Suprapubic skin (tissue), 4 donors: ENCODE measurements at places on chromosomes 11 and 22.
A peak's percentile ranks its signal among the peaks of the same experiment; 100 is the strongest.

DNA sequence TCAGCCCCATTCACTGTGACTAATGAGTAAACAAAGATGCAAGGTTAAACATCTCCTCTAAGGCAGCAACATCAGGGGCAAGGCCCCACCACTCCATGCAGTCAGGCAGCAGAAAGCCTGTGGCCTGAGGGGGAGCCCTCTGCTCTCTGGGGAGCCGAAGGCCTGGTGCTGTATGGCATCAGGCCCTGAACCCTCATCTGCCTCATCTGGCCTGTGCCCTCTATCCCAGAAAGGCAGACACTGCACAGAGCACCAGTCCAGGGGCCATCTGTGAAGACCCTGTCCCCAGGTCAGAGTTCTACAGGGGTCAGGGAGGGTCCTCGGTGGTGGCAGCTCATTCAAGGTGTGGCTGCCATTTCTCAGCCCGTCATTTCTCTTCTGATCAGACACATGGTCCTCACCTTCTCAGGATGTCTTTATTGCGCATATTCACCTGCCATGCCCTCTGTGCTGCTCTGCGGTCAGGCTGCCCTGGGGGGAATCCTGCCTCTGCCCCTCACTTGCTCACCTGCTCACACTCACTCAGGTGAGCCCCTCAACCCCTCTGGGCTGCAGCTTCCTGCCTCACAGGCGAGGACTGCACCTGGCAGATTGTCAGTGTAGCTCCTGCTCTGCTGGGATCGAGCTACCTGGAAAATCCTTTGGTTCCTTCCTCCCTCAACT is 103.1 kb upstream of the PITPNB start:
- DNase-seq: peak; percentile 65

- DNase-seq: no peak
These were observed 10.9 kb downstream of the PDGFB start for GRCh38 chr22:39233710-39234471.

GRCh38 chr11:108218455-108218854 is 4.0 kb downstream of the NPAT start:
- DNase-seq: no peak

DNA sequence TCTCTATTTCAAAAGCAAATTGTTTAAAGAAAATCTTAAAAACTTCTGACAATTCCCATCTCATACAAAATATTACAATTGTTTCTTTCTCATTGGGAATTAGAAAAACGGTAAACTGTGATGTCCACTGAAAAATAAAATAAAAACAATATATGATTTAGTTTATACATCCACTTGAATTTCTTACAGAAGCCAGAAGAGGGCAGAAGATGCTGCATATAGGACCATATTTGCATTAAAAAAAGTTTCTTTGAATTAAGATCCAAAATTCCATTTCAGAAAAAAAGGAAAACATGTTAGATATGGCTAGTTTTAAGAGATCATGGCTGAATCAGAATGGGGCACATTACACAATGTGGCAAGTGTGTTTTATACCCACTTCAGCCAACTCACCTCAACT is 39.3 kb upstream of the LRRC4C start:
- no peak for DNase-seq

DNA sequence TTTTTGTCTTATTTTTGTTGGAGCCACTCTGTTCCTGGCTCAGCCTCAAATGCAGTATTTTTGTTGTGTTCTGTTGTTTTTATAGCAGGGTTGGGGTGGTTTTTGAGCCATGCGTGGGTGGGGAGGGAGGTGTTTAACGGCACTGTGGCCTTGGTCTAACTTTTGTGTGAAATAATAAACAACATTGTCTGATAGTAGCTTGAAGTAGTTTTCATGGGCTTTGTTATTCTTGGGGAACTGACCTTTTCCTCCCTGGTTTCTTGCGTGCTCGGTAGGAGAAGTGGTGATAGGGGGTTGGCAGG is 6.0 kb upstream of the MCM5 start:
- DNase-seq: no peak

- no peak for DNase-seq
These were observed 198.3 kb downstream of the GRIK4 start for GRCh38 chr11:120709808-120710207.

DNA sequence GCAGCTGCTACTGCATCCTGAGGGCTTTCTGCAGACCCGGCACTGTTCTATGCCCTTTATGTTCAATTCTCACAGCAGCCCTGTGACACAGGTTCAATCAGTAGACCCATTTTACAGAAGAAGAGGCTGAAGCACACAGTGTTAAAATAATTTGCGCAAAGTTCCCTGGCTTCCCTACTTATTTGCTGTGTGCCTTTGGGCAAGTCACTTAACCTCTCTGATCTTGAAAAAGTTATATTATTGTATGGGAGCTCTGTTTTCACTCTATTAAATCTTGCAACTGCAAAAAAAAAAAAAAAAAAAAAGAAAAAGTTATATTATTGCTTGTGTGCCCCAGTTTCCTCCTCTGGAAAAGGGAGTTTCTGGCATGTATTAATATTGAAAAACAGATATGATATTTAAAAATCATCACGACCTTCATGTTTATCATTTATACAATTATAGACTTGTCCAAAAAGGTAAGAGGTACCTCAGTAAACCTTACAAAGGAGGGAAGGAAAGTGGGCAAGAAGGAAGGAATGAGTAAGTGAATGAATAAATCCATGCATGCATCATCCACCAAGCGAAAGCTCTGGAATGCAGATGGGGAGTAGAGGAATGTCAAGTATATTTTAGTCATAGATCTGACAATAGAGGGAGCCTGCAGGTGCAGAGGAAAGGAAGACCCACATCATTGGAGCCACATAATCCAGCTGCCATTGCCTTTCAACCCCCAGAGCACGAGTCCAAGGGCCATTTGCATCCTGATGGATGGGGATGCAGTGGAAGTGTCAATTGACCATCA is 21.2 kb upstream of the ISX start:
- no peak for DNase-seq

DNA sequence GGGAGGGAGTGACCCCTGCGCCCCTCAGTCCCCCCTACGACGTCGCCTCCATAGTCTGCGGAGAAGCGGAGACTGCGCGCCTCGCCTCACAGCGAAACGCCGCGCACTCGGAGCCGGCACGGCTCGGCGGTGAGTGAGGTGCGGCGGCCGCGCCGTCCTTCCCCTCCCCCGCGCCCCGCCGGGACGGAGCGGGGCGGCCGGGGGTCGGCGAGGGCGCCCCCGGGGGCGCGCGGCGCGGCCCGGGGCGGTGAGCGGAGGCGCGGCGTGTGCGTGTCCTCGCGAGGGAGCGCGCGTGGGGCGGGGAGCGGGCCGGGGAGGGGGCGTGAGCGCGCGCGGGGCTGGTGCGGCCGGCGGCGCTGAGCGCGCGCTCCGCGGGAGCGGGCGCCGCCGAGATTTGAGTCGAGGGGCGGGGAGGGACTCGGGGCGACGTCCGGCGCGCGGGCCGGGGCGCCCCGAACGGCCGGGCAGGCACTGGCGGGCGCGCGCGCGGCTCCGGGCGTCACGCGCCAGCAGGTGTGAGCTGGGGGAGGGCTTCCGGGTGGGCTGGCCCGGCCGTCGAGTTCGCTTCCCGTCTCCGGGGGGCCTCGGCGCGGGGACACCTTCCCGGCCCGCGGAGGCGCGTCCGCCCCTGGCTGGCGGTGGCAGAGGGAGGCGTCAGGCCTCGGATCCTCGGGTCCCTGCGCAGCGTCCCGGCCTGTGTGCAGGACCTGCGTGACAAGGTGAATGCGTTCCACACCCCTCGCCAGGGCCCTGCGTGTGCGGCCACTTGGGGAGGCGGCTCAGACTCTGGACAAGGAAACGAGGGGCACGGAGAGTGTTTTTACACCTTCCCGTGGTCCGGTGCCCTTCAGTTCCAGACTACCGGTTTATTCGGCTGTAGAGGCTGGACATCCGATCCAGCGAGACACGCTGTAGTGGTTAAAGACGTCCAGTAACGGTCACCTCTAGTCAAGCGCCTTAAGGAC is 50.4 kb downstream of the FAM83F start:
- DNase-seq: no peak

GRCh38 chr11:27882066-27882697 is 181.9 kb upstream of the BDNF start:
- no peak for DNase-seq

- DNase-seq: no peak
These were observed 471.9 kb upstream of the KIRREL3 start for GRCh38 chr11:127472505-127472904.

DNA sequence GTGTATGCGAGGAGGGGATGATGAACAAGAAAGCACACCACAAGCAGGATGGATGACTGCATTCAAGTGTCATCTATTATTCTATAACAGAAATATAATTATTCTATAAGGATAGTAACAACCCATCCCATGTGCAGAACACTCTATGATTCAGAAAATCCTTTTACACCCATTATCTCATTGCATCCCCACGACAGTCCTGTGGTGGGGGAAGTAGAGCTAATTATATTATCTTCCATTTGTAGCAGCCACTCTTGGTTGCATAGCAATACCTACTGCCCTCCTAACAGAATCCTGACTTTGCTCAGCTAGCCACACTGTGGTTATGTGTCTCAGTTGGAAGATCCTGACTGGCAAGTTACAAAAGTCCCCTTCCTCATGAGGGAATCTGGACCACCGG is 406.5 kb upstream of the NARS2 start:
- DNase-seq: no peak

DNA sequence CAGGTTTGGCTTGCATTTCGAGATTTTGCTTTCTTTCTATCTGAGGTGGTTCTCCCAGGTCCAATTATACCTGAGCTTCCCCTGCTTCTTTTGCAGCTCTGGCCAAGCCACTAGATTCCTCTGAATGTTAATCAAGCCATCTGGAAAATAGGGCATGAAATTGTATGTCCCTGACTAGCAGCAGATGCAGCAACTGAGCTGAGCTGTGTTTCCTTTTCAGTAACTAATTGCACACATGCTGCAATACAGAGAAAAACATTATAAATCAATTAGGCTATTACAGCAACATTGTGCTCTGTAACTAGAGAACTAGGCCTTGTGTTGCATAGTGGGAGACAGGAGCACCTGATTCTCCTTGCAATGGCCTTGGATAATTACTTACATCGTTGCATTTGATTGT is 408.3 kb downstream of the ETS1 start:
- no peak for DNase-seq

DNA sequence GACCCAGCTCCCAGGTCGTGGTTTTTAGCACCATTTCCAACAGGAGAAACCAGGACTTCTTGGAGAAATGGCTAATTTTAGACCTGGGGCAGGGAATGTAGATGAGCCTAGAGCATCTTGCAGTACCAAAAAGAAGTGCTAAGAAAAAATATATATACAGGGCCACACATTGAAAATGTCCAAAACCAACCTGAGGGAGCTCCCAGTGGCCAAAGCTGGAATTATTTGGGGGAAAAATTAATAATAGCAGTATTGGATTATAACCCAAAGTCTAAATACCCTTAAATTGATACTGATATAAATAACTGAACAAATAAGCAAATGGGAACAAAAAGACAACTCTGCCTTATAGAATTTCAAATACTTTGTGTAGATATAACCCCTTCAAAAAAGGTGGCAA is 108.0 kb downstream of the PARVA start:
- DNase-seq: no peak

- no peak for DNase-seq
These were observed 13.7 kb downstream of the PPM1F start for GRCh38 chr22:21938906-21939305.

DNA sequence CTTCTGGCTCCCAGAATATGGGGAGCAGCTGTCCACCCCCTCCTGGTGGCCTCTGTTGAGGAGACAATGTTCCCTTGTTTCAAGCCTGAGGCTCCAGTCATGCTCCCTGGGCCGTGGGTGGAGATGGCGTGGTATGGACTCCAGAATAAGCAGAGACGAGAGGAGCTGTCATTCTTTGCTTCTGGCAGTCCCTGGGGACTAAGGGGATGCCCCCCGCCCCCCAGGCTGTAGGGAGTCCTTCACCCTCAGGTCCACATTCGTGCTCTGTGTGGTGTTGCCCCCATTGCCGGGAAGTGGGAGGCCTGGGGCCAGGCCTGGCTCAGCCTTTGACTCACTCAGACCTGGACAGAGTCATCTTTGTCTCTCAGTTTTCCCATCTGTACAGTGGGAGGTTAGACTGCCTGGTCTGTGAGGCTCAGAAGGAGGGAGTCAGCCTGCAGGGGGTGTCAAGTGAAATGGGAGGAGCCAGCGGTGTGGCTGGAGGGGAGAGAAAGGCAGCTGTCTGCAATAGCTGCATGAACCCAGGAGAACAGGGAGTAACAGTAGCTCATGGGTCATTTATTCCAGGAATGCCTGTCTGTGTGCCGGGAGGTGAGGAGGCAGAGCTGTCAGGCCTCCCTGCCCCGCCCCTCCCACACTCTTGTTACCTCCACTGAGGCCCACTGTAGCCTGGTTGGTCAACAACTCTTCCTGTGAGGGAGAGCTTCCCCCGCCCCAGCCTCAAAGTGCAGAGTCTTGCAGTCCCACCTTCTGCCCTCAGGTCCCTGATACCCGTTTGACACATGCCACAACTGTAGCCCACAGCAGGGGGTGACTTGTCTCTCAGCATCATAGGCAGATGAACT is 6.3 kb downstream of the ARHGEF17 start:
- no peak for DNase-seq

DNA sequence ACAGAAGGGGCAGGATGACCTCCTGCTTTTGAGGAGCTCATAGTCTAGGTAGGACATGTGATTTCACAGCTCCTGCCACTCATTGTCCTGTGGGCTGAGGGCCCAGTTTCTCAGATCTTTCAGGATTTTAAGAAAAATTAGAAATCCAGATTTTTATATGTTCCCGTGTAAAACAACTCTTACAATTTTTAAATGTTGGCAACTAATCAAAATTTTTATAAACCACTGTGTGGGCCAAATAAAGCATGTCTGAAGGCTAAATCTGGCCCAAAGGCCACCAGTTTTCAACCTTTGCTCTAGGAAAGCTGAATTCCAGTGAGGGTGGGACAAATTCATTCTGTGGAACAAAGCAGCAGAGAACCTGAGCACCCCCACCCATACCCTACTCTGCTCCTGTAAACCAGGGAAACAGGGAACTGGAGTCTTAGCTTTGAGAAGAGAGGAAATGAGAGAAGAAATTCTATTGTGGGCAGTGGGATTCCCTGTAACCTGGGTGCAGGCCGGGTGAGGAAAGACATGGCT is 20.6 kb downstream of the LRRC32 start:
- peak; percentile 21 for DNase-seq

DNA sequence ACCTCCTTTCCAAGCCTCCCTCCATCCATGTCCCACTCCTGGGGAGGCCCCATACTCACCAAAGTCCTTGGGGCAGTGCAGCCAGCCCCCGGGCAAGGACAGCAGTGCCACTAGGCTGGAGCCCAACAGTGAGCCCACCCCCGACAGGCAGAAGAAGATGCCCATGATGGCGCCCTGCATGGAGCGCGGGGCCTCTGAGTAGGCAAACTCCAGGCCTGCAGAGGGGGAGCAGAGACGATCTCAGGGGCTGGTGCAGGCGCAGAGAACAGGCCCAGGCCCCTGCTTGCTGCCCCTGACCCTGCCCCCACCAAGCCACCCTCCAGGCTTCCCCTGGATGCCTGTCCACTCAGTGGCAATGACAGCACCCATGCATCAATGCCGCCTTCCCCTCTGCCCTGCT is 13.6 kb downstream of the TMEM132A start:
- no peak for DNase-seq

DNA sequence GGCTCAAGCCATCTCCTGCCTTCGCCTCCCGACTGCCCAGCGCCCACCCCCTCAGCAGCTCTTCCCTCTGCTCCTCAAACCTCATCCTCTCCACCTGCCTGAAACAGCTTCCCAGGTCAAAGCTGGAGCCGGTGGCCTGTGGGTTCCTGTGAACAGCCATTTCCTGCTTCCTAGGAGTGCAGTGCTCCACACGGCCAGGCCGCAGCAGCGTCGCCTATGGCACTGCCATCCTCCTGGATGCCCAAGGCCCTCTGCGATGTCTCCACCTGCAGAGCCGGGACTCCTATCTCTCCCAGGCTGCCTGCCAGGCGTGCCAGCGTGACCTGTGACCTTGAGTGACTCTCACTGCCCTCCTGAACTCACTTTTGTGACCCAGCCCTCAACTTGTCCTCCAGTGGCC is 24.6 kb downstream of the PPM1F start:
- no peak for DNase-seq
